Cardiac muscle cell (in vitro differentiated cells and primary cell): ENCODE measurements at places on chromosomes 2 and 18. TPM values are rescaled to one million over a fixed set of nuclear protein-coding genes. Genes with fewer than 3 reads are reported as not detected.

Gene POU3F3
- polyA plus RNA-seq: not detected in 2 replicates

DNA sequence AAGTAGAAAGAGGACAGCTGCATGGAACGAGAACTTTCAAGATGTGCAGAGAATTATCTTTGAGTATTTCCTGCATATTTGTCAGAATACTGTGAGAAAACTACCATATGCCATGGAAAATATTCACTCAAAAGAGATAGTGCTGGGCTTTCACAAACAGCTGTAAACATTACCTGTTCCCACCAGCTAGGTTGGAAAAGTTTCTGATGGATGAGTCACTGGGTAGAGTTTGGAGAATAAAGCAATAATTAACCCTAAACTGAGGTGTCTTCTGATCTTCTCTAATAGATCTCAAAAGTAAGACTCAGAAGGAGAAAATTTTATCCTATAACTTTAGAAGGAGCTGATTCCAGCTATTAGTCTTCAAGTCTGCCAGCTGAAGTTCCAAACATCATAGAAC lies 3.9 kb upstream of the FSIP2 start:
- no peak overlapping the region for H3K4me3 ChIP-seq
- no peak overlapping the region for H3K27ac ChIP-seq
- H3K27me3 ChIP-seq: no peaks in the 10 kb centered on the region
- no peak for DNase-seq
- no peaks in the 10 kb centered on the region for H3K36me3 ChIP-seq

DNA sequence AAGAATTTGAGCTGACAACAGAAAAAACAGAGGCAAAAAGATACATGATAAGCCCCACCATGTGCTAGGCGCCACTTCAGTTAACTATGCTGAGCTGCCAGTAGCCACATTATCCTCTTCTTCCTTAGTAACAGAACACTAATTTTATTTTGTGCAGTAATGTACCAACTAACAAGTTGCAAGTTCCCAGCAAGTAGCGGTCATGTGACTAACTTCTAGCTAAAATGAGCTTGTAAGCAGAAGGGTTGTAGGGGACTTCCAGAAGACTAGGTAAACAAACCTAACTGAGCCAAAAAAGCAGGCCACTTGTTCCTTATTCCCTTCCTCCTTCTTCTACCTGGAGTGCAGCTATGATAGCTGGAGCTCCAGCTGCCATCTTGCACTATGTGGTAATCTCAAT lies 75.5 kb downstream of the DTNB start:
- no peak overlapping the region for H3K27ac ChIP-seq
- H3K4me1 ChIP-seq: peaks cover 6% of the 10 kb centered on the region
- H3K36me3 ChIP-seq: no peaks in the 10 kb centered on the region
- no peak for DNase-seq

- H3K27ac ChIP-seq: no peak overlapping the region
- peak; percentile 12 for DNase-seq
- H3K4me1 ChIP-seq: no peaks in the 10 kb centered on the region
- no peak overlapping the region for H3K4me3 ChIP-seq
Measured at GRCh38 chr2:17171446-17172049, 346.7 kb downstream of the RAD51AP2 start.

DNA sequence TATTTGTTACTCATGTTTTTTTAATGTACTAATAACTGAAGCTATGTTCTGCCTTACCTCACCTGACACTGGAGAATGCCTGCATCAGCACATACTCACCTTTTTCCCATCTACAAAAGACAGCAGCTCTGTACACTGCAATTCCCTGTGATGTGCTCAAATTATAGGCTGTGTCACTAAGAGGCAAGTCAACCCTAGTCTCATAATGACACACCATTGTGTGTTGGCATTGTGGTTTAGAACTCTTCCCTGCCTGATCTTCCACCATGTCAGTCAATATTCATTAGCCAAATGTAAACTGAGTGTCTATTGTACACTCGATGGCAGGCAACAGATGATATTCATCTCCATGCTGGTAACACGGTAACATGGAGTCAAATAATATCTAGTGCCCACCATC lies 332.1 kb upstream of the TCF4 start:
- H3K4me3 ChIP-seq: no peak overlapping the region
- no peaks in the 10 kb centered on the region for H3K4me1 ChIP-seq
- H3K27ac ChIP-seq: no peak overlapping the region
- no peaks in the 10 kb centered on the region for H3K36me3 ChIP-seq
- H3K27me3 ChIP-seq: no peaks in the 10 kb centered on the region

DNA sequence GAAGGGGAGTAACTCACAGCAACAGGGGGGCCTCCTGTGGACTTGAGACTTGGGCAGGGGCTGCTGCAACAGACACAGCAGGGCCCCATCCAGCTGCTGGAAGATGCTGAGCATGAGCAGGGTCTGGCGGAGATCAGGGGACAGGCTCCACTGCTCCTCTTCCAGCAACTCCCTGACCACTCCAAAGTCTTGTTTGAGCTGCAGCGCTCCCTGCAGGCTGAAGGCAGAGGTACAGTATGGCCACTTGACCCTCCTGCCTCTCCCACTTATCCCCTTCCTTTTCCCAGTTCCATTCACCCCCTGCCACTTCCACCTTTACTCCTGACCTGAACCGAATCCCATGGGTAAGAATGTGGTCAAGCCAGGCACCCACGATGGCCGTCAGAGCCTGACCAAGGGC lies 2.4 kb upstream of the MRPL53 start:
- H3K27ac ChIP-seq: no peak overlapping the region
- H3K4me1 ChIP-seq: peaks cover 12% of the 10 kb centered on the region
- no peak overlapping the region for H3K4me3 ChIP-seq
- H3K36me3 ChIP-seq: peaks cover 10% of the 10 kb centered on the region
- no peaks in the 10 kb centered on the region for H3K27me3 ChIP-seq

DNA sequence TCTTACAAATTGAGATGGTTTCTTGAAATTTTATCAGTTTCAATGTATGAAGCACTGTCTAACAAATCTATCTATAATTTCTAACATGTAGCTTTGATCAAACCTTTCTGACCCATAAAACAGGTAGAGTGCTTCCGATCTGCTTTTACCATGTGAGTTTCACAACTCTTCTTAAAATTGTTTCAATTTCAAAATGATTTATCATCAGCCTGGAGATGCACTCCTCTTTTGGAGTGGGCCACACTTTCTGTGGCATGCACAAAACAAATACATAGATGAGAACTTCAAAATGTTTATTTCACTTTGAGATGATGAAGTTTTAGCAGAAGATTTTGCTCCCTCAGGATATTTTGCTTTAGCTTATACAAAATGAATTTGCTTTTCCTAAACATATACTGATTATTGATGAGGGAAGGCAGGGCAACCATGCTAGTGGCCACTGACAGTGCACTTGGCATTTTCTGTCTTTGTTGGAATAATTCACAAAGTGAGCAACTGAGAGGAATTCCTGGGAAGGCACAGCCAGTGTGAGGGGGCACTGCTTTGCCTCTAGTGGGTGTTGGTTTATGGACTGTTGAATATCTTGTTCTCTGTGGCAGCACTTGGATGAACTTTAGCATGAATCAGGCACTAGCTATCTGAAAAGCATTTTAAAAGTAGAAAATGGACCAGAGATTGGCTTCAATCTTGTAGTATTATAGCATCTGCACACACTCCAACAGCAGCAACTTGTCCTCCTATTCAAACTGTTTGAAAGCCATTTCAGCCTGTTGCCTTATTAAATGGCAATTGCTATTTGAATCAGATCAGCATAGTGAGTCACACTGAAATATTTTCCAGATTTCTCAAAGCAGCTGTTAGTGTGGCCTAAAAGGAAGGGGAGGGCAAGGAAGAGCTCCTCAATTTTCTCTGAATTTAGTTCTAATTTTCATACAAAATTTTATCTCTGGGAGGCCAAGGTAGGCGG lies 193.2 kb downstream of the CCDC85A start:
- H3K36me3 ChIP-seq: no peaks in the 10 kb centered on the region
- DNase-seq: no peak
- no peaks in the 10 kb centered on the region for H3K4me1 ChIP-seq
- no peaks in the 10 kb centered on the region for H3K27me3 ChIP-seq

Gene ENOSF1
- 72.0 and 72.9 TPM in 2 replicates for polyA plus RNA-seq

GRCh38 chr2:196249860-196250259 lies 78.5 kb upstream of the STK17B start:
- no peak overlapping the region for H3K4me3 ChIP-seq
- no peaks in the 10 kb centered on the region for H3K36me3 ChIP-seq
- H3K27ac ChIP-seq: no peak overlapping the region
- no peaks in the 10 kb centered on the region for H3K27me3 ChIP-seq
- no peaks in the 10 kb centered on the region for H3K4me1 ChIP-seq

GRCh38 chr2:177078416-177078815 lies 134.2 kb upstream of the HNRNPA3 start:
- no peaks in the 10 kb centered on the region for H3K4me1 ChIP-seq
- DNase-seq: no peak
- H3K4me3 ChIP-seq: no peak overlapping the region
- H3K36me3 ChIP-seq: no peaks in the 10 kb centered on the region

DNA sequence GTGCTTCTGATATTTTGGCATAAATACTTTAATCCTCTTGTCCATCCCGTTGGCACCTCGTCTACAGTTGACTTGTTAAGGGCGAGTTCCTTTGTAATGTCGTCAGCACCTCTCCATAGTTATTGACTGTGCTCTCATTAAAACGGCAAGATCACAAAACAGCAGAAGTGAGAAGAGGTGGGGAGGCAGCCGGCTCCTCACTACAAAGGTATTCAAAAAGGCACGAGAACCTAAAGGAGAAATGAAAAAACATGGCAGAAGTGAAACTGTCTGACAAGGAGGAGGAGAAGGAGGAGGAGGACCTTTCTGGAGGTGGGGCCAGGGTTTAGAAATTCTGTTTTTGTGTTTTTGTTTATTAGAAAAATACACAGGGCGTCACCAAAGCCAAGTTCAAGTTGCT lies 235.6 kb downstream of the BCL11A start:
- H3K36me3 ChIP-seq: no peaks in the 10 kb centered on the region
- H3K27ac ChIP-seq: no peak overlapping the region
- no peaks in the 10 kb centered on the region for H3K27me3 ChIP-seq
- H3K4me3 ChIP-seq: no peak overlapping the region
- H3K4me1 ChIP-seq: no peaks in the 10 kb centered on the region

Gene C2orf49
- 19.2 and 31.3 TPM in 2 replicates for polyA plus RNA-seq

DNA sequence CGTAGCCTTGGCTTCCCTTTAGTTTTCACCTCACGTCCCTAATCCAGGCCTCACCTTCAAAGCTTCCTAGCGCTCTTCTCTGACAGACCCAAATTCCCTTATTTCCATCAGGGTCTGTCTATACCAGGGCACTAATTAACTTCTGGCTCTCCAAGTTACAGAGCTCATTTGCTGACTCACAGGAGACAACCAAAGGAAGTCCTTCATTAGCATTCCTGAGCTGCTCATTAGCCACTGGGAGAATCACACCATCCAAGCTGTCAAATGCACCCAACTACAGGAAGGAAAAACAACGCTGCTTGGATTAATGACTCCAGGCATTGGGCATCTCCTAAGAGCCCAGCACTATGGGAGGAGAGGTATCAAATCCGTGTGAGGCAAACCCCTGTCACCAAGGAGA lies 109.8 kb upstream of the ALK start:
- no peaks in the 10 kb centered on the region for H3K36me3 ChIP-seq
- DNase-seq: no peak
- H3K4me3 ChIP-seq: no peak overlapping the region
- H3K4me1 ChIP-seq: no peaks in the 10 kb centered on the region
- no peak overlapping the region for H3K27ac ChIP-seq

Gene UGT1A6
- not detected in 2 replicates for polyA plus RNA-seq

DNA sequence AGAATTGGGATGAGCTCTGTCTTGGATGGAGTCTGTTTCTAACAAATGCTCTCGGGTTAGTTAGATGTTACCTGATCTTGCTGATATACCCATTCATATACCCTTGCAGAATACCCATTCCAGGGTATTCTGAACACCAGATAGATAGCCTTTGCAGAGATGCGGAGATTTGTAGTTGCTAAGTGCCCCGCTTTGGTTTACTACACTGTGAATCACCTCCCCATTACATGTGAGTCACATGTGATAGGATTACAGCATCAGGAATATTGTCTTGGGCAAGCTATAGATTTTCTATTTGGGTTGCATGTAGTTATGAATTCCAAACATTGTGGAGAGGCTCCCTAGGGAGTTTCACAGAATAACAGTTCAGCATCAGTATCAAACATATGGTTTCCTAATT lies 3.8 kb downstream of the VSNL1 start:
- H3K4me3 ChIP-seq: no peak overlapping the region
- H3K27ac ChIP-seq: no peak overlapping the region
- no peak for DNase-seq
- H3K27me3 ChIP-seq: peaks cover 38% of the 10 kb centered on the region

DNA sequence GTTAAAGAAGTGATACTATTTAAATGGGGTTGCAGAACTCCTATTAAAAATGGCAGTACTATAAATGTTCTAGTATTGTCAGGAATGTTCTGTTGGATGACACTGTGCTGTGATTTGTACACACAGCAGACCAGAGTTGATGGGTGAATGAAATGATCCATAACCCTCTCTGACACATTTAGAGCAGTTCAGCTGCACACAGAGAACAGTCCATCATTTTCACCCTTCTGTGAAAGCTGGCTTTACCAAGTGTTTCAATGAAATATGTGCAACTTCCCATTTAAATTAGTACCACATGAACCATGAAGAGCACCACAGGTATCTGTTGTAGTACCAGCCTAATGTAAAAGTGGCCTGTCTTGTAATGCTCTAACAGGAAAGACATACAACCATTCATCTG lies 981.4 kb downstream of the TMEM182 start:
- no peak for DNase-seq
- H3K27ac ChIP-seq: no peak overlapping the region
- H3K27me3 ChIP-seq: no peaks in the 10 kb centered on the region
- no peaks in the 10 kb centered on the region for H3K4me1 ChIP-seq
- H3K36me3 ChIP-seq: no peaks in the 10 kb centered on the region

- no peaks in the 10 kb centered on the region for H3K36me3 ChIP-seq
- H3K4me3 ChIP-seq: no peak overlapping the region
- DNase-seq: no peak
- peaks cover 4% of the 10 kb centered on the region for H3K4me1 ChIP-seq
Measured at GRCh38 chr2:134011936-134012586, 241.8 kb upstream of the MGAT5 start.

GRCh38 chr2:157433394-157433793 lies 10.5 kb downstream of the CYTIP start:
- no peaks in the 10 kb centered on the region for H3K36me3 ChIP-seq
- no peaks in the 10 kb centered on the region for H3K27me3 ChIP-seq
- H3K4me1 ChIP-seq: no peaks in the 10 kb centered on the region
- DNase-seq: no peak
- no peak overlapping the region for H3K27ac ChIP-seq

DNA sequence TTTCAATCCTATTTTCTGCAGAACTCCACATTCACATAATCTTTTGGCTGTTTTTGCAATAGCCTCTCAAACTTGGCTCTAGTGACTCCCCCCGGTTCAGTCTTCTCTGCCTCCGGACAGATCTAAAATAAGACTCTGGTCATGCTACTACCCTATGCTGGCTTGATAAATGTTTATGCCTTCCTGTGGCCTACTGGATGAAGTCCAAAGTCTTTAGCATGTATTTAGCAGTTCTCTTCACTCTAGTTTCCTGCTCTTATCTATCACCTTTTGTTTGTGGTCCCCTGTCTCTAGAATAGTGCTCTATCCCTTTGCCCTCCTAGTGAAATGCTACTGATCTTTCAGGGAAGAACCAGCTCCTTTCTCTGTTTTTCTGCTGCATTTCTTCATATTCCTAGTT lies 14.4 kb downstream of the ADCYAP1 start:
- H3K27ac ChIP-seq: no peak overlapping the region
- H3K27me3 ChIP-seq: peaks cover 18% of the 10 kb centered on the region
- H3K4me1 ChIP-seq: no peaks in the 10 kb centered on the region
- H3K4me3 ChIP-seq: no peak overlapping the region

Gene AGXT
- polyA plus RNA-seq: 0.75 and 0.99 TPM in 2 replicates

- H3K4me1 ChIP-seq: no peaks in the 10 kb centered on the region
- no peaks in the 10 kb centered on the region for H3K36me3 ChIP-seq
- DNase-seq: no peak
- no peaks in the 10 kb centered on the region for H3K27me3 ChIP-seq
Measured at GRCh38 chr2:229422063-229422462, 151.0 kb upstream of the PID1 start.

Gene DTYMK
- 72.7 and 85.3 TPM in 2 replicates for polyA plus RNA-seq

Gene SEH1L
- polyA plus RNA-seq: 30.0 and 37.3 TPM in 2 replicates
